COLO829 (cell line): ENCODE measurements at places on chromosomes 4 and X.

- DNase-seq = no peak
Measured at GRCh38 chr4:109699553-109700225, 3.6 kb downstream of the CASP6 start.

GRCh38 chr4:90536408-90536807 is 409.2 kb downstream of the CCSER1 start:
- DNase-seq = no peak

GRCh38 chrX:100208076-100208475 is 202.0 kb downstream of the PCDH19 start:
- DNase-seq = no peak

- no peak for DNase-seq
Measured at GRCh38 chr4:13329963-13330362, 154.2 kb downstream of the RAB28 start.
